Breast epithelium (tissue), 4 donors: ENCODE measurements at places on chromosomes 5 and 9.

- no peak for DNase-seq
Measured at GRCh38 chr9:112021742-112022141, 125.1 kb downstream of the UGCG start.

GRCh38 chr5:95044096-95044495, 240.8 kb downstream of the MCTP1 start:
- no peak for DNase-seq

- DNase-seq, result no peak
Measured at GRCh38 chr9:98442114-98442513, 186.7 kb upstream of the TBC1D2 start.

GRCh38 chr5:149724130-149724840, 5.8 kb upstream of the PPARGC1B start:
- DNase-seq, result no peak

DNA sequence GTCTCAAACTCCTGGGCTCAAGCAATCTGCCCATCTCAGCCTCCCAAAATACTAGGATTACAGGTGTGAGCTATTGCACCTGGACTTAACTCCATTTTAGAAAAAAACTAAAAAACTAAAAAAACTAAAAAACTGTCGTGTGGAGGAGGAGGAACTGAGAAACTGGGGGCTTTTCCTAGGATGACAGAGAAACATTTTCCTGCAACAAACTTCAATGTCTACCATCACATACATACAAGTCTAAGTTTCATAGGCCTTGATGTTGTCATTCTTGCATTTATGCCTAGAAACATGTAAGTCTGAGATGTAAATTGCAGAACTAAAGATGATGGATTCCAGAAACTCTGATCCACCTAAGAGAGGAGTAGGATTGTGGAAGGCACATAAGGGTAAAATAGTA, 556.8 kb downstream of the RAB3C start:
- no peak for DNase-seq

- no peak for DNase-seq
Measured at GRCh38 chr5:94199566-94199965, 418.8 kb downstream of the KIAA0825 start.

- no peak for DNase-seq
Measured at GRCh38 chr5:109878887-109879286, 189.2 kb downstream of the MAN2A1 start.

- peak; percentile 24 for DNase-seq
Measured at GRCh38 chr5:31855134-31856040, 216.5 kb downstream of the PDZD2 start.

- DNase-seq, result no peak
Measured at GRCh38 chr5:61680247-61680646, 348.2 kb downstream of the ZSWIM6 start.

GRCh38 chr9:136750526-136750925, 2.2 kb upstream of the LCN6 start:
- no peak for DNase-seq

DNA sequence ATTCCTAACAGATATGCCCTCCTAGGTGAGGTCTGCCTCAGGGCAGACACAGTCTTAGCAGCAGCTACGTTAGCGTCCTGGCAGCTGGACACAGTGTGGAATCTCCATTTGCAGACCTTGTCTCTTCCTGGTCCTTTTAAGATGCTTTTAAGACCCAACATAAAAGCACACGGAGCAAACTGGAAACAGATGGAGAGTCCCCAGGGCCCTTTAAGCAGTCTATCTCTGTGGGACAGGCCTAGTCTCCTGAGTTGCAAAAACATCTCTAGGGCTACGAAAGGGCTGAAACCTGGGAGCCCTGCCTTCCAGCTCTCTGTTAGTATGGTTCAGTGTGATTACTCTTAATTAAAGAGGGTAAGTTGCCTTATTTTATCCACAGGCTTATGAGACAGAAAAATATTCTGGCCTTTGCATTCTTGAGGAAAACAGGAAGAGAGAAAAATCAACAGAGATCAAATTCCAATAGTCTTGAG, 66.0 kb upstream of the GNA14 start:
- no peak for DNase-seq

DNA sequence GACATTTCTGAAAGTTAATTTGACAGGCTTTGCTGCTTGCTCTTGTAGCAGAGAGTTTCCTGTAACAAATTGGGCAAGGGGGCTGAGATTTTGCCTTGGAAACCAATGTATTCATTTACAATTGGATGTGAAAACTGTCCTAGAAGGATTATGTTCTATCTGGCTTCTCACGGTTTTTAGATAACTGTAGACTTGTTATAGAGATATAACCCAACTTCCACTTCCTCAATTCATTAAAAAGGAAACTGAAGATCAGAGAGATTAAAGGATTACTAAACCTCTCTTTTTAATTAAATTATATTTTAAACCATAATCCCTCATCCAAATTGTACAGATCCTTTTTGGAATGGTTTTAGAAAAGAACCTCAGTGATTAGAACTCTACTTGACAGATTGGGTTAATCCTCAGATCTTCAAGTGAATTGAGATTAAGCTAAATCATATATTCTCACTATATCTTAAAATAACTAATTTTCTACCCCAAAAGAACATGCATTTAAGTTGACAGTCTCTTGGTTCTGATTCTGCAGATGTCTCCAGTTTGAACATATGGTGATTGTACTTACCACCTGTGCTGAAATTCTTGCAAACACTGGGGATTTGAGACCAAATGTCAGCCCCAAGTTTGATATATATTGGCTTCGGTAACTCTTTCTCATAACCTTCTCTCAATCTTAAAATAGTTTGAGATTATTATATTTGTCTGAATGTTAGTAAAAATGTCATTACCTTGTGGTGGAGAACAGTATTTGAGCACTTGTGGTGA, 130.1 kb upstream of the C9orf72 start:
- DNase-seq, result no peak

DNA sequence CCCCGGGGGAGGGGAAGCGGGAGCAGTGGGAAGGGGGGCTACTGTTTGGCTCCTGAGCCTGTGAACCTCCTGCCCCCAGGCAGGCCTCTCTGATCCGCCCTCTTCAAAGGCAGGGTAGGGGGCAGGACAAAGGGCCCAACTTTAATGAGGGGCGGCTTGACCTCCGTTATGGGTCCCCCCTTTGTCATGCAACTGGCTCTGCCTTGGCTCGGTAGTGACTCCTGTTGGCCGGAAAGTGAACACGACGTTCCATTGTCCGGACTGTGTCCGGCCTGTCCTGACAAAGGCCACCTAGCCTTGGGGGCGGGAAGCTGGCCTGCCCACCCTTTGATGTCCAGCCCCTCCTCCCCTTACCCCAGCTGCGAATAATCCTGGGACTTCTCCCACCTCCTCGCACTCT, 1.3 kb downstream of the CDX1 start:
- no peak for DNase-seq

DNA sequence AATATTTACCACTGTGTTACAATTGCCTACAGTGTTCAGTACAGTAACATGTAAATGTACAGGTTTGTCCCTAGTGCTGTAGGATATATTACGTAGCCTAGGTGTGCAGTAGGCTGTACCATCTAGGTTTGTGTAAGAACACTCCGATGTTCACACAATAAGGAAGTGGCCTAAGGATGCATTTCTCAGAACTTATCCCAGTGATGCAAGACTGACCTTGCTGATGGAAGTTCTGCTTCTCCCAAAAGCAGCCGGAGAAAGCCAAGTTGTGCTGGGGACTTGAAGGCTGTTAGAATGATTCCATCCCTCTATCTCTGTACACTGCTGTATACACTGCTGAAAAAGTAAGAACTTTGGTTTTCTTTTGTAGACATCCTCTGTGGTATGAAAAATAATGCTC, 21.6 kb downstream of the NEUROG1 start:
- DNase-seq, result no peak

DNA sequence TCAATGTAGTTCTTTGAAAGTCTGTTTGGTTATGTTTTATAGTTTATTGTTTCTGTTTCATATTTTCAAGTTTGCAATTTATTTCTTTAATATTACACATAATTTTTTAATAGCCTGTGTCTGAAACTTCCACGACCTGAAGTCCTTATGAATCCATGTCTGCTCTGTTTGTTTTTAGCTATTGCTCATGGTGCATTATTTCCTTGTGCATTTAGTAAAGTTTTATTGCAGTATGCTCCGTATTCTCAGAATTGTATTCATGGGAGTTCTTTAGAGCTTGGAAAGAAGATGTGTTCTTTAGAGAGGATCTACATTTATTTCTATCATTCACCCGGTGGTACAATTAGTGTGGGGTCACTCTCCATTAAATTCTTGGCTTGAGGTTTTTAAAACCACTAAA, 133.2 kb upstream of the NFIB start:
- DNase-seq, result no peak

GRCh38 chr5:174532455-174533453, 191.6 kb upstream of the MSX2 start:
- peak; percentile 71 for DNase-seq

DNA sequence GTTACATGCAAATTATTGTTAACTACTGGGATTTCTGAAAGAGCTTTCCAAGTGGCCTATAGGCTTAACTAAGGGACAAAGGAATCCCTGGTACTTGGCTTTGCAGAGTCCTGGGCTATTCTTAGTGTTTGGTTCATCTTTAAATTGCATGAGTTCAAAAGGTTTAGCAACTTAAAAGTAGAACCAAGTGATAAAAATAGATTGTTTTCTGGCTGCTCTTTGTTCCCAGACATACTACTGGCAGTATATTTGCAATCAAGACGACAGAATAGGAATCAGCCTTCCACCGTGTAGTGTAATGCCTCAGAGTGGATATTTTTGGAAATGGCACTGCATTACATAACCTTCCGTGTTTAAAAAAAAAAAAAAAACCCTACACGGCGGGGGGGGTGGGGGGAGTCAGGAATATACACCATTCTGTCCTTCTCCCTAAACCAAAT, 1.0 kb downstream of the NREP start:
- no peak for DNase-seq

- DNase-seq, result no peak
Measured at GRCh38 chr9:123337971-123338370, 18.0 kb upstream of the CRB2 start.

DNA sequence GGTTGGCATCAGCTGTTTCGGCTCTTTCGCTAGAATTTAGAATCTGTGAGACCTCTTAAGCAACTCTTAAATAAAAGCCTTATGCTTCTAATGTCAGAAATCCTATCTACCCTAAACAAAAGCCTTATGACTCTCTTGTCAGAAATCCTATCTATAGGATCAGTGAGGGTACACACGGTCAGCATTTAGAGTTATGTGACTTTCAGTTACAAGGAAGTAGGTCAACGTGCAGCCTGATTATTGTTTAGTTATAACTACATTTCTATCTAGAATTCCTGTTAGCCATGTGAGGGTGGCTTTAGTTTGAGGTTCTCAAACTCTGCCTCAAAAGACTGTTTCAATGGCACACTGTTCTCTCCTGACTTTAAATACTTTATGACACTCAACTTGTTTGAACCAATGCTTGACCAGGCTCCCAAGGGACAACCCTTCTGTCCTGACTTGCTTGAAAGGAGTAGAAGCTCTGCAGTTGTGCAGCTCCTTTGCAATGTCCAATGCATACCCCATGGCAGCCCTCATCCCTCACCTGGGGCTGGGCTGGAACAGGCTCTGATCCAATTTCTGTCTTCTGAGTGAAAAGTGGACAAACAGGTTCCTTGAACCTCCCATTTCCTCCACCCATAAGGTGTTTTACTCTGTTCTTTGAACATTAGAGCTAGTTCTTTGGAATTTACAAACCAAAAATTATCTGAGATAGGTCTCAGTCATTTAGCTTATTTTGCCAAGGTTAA, 251.6 kb upstream of the PIK3R1 start:
- DNase-seq, result no peak

GRCh38 chr9:31542384-31543055, 841.9 kb upstream of the ACO1 start:
- DNase-seq, result no peak

- DNase-seq, result no peak
Measured at GRCh38 chr9:84652496-84653120, 16.9 kb upstream of the NTRK2 start.

GRCh38 chr9:20684875-20685696, 1.0 kb downstream of the FOCAD start:
- no peak for DNase-seq

- DNase-seq, result peak; percentile 49
Measured at GRCh38 chr5:141508798-141509611, 20.1 kb downstream of the PCDHGC5 start.

- no peak for DNase-seq
Measured at GRCh38 chr5:7518947-7519560, 123.1 kb downstream of the ADCY2 start.
